ENCODE measurements at places on chromosomes 7 and 10. TPM values are rescaled to one million over a fixed set of nuclear protein-coding genes. Genes with fewer than 3 reads are reported as not detected.

GRCh38 chr7:37462138-37462537, 13.5 kb upstream of the ELMO1 start:
- no peak for DNase-seq

DNA sequence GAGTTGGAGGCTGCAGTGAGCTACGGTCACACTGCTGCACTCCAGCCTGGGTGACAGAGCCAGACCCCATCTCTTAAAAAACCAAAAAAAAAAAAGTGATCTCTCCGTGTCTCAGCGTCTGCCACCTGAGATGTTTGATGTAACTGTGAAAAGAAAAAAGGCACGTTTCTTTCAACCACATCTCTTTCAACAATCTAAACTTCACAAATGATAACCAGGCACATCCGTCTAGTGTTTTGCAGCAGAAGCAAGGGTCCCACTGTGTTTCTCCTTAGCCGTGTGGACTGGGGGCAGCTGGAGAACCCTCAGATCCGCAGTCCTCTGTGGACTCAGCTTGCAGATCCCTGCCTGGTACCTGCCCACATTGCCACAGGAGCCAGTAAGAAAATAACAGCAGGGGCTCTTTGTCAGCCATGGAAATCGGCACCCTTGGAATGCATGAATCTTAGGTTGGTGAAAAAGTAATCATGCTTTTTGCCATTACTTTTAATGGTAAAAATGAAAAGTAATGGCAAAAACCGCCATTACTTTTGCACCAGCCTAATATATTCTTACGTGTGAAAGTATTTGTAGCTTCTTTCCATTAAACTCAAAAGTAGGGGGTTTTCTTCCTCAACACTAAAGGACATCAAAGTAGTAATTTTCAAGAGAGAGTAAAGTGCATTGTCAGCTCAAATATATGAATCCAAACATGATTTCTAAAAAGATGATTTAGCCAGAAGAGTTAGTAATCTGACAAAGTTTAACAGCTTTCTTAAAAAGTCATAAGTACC, 276.5 kb downstream of the CCDC3 start:
- no peak for DNase-seq

DNA sequence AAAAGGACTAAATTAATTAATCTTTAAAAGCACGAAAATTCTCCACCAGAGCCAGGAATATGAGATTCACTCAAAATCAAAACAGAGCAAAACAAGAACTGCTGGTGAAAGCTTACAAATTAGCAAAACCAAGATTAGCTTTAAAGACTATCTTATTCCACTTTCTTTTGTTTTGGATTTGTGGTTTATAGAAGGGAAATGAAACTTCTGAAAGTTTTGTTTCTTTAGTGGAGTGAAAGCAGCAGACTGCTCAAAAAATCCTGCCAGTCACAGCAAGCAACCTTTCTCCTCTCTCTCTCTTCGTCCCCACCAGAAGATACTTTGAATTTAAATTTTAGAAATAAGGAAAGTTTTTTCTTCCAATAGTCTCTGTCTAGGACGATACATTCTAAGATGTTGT, 7.8 kb downstream of the ACTA2 start:
- DNase-seq: no peak

GRCh38 chr7:34309584-34309983, 348.4 kb upstream of the NPSR1 start:
- DNase-seq: no peak

DNA sequence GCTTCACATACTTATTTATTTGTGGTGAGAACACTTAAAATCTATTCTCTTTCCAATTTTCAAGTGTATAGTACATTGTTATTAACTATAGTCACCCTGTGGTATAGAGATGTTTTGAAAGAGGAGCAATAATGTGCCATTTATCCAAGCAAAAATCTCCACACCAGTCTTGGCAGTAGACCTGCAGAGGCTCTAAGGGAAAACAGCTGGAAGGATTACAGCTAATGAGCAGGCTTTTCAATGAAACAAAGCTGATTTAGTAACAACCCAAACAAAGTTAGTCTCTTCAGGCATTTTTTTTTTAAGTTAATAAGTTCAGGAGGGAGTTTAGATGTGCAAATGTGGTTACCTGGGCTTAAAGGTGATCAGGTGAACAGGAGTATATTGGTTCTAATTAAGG, 101.9 kb downstream of the EVX1 start:
- DNase-seq: no peak

- no peak for DNase-seq
Measured at GRCh38 chr10:113869789-113870188, 15.3 kb downstream of the NHLRC2 start.

The TCTN3 gene
- total RNA-seq: 35.4 TPM

Measured in mucosa of descending colon (tissue), 3 donors.